Stimulated activated CD8-positive, alpha-beta memory T cell treated with anti-CD3 and anti-CD28 coated beads, Interleukin-15, amount 100 ng/mL, for 1 hour (primary cell): ENCODE measurements at places on chromosomes 2 and 18.

DNA sequence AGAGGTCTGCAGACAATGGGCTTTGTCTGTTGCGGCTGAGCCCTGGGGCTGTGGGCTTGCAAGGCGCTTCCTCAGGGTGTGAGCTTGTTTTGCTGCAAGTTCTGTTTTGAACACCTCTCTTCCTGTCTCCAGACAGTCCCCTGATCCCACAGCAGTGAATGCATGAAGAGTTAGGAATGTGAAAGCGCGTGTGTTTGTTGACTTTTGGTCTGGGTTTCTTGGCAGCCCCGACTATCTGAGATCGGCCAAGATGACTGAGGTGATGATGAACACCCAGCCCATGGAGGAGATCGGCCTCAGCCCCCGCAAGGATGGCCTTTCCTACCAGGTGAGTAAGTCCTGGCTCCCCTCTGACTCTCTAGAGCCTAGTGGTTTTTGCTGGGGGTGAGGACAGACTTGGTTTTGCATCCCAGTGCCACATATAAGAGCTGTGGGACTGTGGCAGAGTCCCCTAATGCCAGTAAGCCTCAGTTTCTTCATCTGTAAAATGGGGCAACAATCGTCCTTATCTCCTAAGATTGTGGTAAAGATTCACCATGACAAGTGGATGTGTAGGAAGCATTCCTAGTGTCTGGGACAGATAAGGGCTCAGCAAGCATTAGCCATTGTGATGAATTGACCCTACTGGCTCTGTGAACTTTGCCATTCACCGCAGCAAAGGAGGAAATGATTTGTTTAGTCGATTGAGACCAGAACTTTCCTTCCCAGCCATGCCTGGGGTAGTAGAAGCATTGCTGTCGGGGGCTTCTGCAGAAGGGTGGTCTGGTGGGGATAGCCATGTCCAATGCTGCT lies 3.0 kb downstream of the LBH start:
- no peak for DNase-seq

DNA sequence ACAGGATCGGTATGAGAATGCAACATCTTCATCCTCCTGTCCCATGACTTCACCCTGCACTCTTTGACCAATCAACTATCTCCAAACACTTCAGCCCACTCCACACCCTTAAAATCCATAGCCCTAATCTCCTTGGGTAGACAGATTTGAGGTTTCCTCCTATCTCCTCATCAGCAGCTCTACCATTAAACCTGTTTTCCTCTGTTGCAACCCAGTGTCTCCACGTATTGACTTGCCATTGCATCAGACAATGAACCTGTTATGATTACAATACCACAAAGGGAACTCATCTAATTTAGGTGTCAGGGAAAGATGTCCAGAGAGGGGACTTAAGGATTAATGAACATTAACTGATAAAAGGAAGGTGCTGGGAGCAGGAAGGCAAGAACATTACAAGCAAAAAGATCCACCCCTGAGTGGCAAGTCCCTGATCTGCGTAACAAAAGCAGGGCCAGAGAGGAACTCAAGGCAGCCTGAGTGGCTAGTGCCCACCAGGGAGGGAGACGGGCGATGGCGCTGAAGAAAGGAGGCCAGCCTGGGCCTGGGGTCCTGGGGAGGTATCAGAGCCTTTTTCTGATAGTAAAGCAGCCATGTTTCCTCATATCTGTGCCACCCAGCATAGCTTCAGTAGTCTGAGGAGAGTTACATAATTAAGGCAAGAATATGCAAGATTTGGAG lies 44.6 kb downstream of the AKAIN1 start:
- no peak for DNase-seq

DNA sequence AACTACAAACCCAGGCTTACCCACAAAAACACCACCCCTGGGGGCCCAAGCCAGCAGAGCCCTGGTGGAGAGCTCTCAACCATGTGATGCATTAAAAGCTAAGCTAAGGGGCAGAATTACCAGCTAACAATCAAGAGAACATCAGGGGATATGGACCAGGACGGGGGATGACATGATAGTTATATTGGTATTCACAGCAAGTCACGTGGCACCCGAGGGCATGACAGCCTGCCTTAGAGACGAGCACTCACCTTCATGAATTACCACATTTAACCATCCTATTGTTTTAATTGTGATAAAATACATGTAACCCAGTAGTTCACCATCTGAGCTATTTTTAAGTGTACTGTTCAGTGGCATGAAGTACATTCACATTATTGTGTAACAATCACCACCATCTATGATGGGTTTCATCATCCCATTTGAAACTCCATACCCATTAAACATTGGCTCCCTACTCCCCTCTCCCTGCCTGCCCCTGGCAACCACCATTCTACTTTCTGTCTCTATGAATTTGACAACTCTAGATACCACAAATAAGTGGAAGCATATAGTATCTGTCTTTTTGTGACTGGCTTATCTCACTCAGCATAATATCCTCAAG lies 245.6 kb downstream of the ANAPC1 start:
- DNase-seq = no peak

DNA sequence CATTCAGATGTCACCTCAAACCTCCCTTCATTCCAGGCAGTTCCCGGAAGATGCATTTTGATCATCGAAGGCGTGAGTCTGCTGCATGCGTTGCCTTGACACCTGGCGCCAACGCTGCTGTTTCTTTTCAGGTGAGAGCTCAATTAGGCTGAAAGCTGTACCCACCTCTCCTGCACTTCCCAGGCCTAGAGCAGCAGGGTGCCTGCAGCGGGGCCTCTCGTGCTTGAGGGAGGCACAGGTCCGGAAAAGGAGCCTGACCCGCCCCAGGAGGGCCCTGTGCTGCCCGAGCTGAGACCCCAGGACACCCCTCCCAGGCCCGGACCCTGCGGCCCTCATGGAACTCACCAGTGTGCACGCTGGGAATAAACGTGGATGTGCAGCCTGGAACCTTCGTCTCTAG lies 31.4 kb upstream of the KCNG2 start:
- no peak for DNase-seq

DNA sequence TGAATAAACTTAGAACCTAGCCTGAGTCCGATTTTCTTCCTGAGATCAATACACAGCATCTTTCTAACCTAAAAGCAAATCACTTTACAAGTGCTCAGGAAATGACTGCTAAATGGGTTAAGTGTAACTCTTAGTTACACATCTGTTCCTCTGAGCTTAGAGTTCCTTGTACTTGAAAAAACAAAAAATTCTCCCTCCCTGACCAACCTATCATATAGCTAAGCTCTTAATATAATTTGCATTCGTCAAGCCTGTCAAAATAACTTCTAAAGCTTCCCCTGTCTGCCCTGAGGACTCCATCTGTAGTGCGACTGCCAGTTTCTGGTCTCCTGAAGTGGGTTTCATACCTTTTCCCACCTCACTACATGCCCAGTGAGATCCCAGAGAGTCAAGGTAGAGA lies 190.4 kb downstream of the NCK2 start:
- no peak for DNase-seq

- DNase-seq = no peak
These were observed 227.6 kb upstream of the HNRNPA3 start for GRCh38 chr2:176984987-176985386.

GRCh38 chr2:173402405-173402974 lies 47.8 kb downstream of the CDCA7 start:
- DNase-seq = peak; percentile 57

DNA sequence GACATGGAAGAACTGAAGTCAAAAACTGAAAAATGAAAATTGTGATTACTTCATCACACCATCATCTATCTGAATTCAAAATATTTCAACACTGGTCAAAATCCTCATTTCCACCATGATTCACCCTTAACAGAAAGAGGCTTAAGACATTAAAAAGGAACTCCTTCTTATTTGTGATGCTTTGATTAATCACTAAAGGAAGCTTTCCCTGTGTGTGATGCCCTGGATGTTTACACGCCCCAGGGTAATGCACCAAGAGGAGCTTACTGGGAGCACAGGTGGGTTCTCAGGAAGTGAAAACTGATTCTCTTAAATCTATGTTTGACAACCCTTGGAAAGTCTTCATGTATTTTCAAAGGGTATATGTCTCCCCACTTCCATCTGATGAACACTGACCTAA lies 11.5 kb downstream of the GRB14 start:
- no peak for DNase-seq

DNA sequence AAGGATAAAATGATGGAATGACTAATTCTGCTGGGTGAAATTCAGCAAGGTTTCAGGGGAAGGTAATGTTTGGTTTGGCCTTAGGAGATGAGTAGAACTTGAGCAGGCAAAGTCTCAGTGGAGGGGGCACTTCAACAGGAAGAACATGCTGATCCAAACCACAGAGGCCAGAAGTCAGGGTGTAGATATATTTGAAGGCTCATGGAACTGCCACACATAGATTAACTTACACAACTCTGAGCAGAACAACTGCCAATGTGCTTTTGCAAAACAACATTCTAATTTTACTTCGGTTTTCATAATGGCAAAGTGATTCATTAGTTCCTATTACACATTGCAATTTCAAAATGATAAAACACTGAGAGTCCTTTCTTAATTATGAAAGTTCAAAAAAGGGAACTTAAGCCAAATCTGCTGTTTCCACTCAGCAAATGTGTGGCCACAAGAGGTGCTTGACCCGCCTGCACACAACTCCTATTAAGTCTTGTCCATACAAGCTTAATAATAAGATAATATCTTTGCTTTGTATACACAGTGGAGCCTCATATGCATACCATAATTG lies 284.8 kb downstream of the MREG start:
- DNase-seq = no peak

- DNase-seq = no peak
These were observed 112.4 kb downstream of the DNER start for GRCh38 chr2:229601936-229602335.

DNA sequence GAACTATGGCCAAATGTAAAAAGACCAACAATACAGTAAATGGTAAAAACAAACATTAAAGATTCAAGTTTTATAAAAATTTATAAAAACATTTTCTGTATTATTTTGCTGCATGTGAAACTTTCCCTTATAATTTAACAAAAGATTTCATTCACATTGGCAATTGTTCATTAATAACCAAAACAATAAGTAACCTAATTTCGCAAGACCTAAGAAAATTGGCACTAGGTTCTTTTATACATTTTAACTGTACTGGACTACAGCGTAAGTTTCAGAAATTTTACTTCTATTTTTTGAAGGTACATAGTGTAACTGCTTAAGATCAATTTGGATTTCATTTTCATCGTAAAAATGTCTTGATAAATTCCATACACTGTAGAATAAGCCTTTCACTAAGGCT lies 77.2 kb downstream of the FANCL start:
- DNase-seq = no peak

DNA sequence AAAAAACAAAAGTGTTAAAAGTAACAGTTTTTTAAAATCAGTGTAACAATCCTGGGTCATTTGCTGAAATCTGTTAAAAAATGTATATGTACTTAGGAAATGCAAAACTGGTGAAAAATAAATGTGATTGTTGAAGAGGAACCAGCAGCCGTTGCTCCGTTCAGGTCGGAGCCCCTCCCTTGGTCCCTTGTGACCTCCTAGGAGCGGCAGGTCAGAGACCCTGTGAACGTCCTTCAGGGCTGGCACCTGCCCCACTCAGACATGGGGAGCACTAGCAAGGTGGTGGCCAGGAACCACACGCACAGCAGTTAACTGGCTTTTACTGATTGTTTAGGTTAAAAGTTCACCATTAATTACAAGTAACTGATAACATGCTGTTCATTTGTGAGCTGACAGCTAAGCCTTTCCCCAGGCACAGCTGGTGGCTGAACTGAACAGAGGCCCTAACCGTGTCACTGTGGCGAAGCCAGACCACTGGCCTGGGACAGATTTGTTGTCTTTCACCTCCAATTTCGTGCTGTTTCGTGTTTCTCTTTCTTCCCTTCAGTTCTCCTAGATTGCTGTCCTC lies 159.2 kb upstream of the ALKAL2 start:
- no peak for DNase-seq

DNA sequence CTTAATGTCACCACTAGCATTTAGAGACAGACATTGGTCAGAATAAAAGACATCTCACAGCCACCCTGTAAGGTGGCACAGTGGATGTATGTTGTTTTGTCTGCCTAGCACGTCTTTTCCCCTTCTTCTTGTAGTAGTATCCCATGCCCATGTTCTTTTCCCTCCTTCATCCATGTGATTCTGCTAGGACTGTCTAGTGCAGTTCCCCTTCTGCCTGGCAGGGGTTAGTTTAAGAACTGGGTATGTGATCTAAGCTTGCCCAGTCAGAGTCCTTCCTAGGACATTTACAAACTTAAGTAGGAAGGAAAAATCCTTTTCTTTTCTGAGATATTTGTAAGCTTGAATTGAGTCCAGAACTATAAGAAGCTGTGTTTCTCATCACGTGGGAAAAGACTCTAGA lies 172.3 kb downstream of the BABAM2 start:
- DNase-seq = no peak

- no peak for DNase-seq
These were observed 80.6 kb downstream of the HS6ST1 start for GRCh38 chr2:128237911-128238697.

DNA sequence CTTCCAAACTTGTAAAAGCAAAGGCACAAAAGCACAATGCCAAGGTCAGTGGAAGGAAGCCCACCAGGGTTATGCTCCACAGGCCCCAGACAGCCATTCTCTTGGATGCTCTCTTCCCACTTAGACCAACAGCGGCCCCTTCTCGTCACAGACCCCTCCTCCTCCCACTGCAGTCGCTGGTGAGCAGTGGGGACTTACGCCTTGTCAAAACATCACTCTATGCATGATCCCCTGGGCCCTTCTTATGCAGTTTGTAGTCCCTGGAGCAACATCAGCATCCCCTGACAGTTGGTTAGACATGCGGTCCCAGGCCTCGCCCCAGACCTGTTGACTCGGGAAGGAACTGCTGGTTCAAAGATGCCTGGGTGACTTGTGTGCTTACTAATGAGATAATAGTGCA lies 376.0 kb upstream of the KLHL29 start:
- no peak for DNase-seq

DNA sequence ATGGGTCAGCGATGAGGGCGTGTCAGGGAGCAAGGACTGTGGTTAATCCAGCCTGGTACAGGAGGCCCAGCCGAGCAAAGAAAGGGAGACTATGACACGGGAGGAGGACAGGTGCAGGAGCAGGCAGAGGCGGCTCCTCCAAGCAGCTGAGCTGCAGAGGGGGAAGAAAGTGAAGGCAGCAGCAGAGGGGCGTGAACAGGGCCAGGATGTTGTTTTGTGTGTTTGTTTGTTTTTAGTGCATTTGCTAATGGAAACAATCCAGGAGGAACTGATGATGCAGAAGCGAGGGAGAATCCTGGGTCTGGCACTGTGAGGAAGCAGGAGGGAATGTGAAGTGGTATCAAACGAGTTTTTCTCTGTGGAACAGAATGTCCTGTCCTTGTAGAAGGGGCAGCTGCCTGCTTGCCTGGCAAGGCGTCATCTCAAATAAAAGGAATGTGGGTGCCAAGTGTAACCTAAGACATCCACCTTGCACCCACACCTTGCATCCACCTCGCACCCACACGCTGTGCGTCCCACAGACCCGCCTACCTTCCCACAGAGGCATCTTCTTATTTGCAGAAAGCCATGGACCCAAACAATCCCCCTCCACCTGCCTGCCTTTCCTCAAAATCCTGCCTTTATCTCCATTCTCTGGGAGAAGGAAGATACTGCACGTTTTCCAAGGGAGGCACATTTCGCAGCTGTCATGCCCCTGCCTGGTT lies 134.8 kb downstream of the SH3BP4 start:
- DNase-seq = no peak

GRCh38 chr18:45874491-45875184 lies 49.2 kb downstream of the SIGLEC15 start:
- DNase-seq = no peak
